Stimulated activated CD8-positive, alpha-beta memory T cell treated with anti-CD3 and anti-CD28 coated beads, Interleukin-7, amount 100 ng/mL, for 1 hour (primary cell): ENCODE measurements at places on chromosomes 2 and 18.

DNA sequence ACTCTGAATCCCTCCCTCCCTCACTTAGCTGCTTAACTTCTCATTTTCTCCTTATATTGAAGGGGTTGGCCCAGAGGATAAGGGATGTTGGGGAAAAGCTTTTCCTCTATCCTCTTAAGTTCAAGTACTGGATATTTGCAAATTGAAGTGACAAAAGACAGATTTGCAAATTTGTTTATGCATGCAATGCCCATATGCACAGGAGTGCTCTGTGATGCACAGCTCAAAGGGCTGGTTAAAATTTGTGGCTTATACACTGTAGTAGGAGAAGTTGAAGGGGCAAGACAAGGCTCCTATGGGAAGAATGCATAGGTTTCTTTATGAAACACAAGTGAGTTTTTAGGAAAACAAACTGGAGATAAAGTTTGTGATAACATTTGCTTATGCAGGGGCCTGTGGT is 8.4 kb upstream of the MSH6 start:
- DNase-seq: no peak

GRCh38 chr2:24421668-24422067 is 61.3 kb upstream of the ITSN2 start:
- peak; percentile 31 for DNase-seq

DNA sequence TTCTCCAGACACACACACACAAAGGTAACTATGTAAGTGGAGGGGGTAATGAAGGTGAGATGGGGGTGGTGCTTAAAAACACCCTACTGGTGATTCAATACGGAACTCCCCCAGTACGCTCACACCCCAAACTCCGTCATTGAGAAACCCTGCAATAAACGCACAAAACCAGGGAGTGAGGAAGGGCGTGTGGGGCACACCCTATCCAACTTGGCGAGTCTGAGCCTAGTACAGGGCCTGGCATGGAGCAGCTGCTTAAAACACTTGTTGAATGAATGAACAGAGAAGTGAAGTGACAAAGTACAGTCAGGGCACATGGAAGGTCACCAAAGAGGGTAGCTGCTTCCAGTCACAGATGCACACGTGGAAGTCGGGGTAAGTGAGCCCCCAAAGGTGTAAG is 146.8 kb upstream of the SMAD2 start:
- DNase-seq: no peak

DNA sequence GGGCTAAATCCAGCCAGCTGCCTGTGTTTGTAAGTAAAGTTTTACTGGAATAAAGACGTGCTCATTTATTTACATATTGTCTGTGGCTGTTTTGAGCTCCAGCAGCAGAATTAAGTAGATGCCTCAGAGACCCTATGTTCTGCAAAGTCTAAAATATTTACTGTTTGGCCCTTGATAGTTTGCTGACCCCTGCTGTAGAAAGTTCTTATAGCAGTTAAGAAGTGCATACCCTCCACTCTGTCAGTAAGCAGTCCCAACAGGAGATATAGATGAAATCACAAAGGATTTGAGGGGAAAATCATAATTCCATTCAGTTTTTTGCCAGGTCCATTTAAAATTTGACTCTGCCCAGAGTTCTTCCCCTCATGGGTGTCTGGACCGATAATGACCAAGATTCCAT is 50.1 kb upstream of the ITM2C start:
- no peak for DNase-seq

- no peak for DNase-seq
Observed at GRCh38 chr2:3488855-3489763, 30.2 kb downstream of the ADI1 start.

DNA sequence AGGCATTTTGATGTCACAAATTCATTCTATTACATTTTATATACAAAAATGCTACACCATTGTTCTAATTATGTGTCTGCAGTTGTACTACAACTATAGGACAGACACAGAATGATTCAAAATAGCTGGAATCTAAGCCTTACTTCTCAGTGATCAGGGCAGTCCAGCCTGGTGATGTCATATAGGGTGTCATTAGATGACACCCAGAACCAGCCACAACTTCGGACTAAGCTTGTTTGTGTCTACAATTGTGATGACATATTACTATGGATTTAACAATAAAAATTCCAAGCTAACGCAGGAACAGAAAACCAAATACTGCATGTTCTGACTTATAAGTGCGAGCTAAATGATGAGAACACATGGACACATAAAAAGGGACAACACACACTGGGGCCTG is 31.0 kb downstream of the M1AP start:
- no peak for DNase-seq

- DNase-seq: no peak
Observed at GRCh38 chr18:31154181-31154580, 8.5 kb downstream of the DSC1 start.

GRCh38 chr2:97851172-97851571 is 137.8 kb downstream of the ZAP70 start:
- DNase-seq: no peak

- DNase-seq: peak; percentile 59
Observed at GRCh38 chr2:230326453-230327417, at the start of gene SP140L. TSS of gene SP140L (plus strand) at chr2:230327193. CDS start at chr2:230327270, 77 bp downstream.

GRCh38 chr2:133516405-133517026 is 51.7 kb downstream of the NCKAP5 start:
- no peak for DNase-seq

- no peak for DNase-seq
Observed at GRCh38 chr2:34844629-34845028, 1245.5 kb upstream of the FAM98A start.

DNA sequence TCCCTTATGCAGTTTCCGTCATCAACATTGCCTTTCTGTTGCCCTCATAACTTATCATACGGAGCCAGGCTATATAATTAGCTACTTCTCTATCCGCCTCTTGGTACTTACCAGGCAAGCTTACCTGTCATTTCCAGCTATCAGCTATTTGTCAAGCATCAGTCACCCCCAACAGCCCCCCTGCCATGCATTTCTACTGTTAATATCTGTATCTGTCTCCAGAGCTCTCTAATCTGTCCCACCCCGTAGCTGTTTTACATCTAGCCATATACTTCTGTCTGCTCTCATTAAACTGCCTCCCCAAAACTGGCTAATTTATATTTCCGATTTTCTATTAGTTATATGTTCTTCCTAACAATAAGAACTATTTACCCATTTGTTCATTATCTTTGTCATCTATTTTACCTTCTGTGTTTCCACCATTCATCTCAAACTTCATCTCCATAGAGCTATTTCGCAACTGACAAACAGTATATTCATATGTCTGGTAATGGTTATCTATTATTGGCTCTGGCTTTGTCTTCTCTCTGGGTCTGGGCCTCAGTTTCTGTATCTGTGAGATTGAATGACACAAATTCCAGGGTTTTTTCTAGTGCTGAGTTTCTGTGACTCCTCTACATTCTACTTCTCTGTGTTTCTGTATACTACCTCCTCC is 9.6 kb downstream of the EMX1 start:
- DNase-seq: no peak

DNA sequence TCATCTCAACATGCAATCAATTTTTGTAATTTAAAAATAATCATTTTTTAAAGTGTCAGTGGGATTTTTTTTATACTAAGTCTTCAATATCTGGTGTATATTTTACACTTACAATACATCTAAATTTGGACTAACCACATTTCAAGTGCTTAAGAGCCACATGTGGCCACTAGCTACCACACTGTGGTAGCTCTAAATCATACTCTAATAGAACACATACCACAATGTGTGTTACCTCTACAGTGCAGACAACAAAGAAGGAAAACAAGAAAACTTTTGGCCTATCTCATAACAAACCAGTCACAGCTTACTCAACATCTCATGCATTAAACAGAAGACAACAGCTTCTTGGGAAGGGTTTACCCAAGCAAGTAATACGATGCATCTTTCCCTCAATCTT is 24.5 kb downstream of the PIAS2 start:
- no peak for DNase-seq

GRCh38 chr2:186170693-186171092 is 315.4 kb upstream of the ZC3H15 start:
- DNase-seq: no peak

DNA sequence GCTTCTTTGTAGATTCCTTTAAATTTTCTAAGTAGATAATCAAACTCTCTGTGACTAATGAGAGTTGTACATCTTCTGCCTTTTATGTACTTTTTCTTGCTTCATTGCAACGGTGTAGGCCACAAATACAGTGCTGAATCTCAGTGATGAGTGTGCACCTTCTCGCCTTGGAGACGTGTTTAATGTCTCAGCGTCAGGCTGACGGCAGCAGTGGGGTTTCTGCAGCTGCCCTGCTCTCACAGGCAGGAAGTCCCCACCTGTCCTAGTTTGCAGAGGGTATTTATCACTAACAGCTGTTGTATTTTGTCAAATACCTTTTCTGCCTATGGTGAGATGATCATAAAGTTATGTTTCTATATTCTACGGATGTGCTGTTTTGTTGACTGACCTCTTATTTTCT is 13.3 kb downstream of the AGXT start:
- no peak for DNase-seq

- DNase-seq: no peak
Observed at GRCh38 chr2:125364984-125365265, 1291.0 kb upstream of the GYPC start.

GRCh38 chr2:224885836-224886547 is 156.3 kb downstream of the DOCK10 start:
- DNase-seq: no peak

DNA sequence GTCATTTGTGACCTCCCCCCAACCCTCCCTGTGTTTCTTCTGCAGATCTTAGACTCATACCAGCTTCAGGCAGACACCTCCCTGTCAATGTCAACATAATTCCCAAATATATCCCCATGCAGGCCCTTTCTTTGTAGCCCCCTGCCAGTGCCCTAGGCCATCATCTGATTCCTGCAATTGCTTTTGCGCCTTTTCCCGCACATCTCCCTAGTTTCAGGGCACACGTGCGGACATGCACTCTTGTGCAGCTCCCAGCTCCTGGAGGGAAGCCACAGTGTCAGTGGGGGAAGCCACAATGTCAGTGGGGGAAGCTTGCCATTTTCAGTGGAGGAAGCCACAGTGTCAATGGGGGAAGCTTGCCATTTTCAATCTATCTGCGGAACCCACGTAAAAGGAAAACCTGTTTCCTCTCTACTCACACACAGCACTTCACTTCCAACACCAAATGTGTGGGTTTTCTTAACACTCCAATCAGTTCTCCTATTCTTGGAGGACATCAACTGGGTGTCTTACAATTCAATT is 256.4 kb downstream of the ACKR3 start:
- DNase-seq: no peak

DNA sequence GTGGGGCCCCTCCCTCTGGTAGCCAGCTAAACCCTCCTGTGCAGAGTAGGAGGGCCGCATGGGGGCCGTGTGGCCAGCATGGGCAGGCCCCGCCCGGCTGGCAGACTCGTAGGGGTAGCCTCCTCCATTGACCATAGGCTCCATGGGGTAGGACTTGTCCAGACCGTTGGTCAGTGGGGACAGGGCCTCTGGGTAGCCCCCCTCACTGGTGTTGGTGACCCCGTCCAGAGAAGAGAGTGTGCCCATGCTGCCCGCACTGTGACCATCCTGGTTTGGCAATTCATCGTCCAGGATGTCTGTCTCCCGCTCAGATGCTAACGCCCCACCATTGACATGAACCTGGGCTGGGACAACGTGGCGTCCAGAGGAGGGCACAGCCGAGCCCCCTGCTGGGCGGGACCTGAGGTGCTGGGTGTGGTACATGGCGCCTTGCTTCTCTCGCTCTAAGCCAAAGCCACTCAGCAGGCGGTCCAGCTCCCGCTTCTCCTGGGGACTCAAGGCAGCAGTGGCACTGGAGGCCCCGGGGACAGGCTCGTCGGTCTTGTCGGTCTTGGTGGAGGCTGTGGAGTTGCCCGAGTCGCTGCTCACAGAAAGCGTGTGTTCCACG is 154.3 kb downstream of the TNS1 start:
- DNase-seq: no peak

DNA sequence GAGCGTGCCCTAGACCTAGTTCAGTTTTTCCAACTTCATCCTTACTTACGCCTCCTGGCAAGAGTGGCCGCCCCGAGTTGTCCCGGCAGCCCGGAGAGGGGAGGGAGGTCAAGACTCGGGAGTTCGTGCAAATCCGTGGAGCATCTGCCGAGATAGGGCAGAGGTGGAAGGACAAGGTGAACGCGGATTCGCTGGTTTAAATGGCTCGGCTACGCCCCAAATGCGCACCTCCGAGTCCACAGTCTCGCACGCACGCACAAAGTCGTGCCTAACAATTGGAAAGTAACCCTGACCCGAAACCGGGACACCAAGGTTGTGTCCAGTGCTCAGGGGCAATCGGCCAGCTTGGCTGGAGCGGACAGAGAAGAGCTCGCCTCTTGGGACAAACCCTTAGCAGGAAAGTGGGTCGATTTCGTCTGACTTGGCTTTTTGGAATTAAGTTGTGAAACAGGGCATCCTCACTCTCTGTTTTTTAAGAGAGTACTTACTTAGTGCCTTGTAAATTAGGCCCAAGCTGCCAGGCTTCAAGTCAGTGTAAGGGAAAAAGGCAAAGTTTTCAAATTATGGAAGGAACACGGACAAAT is 726 bp upstream of the SS18 start:
- DNase-seq: no peak

- no peak for DNase-seq
Observed at GRCh38 chr18:43350176-43350575, 72.9 kb upstream of the SYT4 start.

GRCh38 chr2:108447947-108448677 is 894 bp upstream of the GCC2 start:
- DNase-seq: no peak

GRCh38 chr2:223300326-223300725 is 248.3 kb downstream of the KCNE4 start:
- no peak for DNase-seq
